ENCODE measurements at places on chromosomes 11 and 22. TPM values are rescaled to one million over a fixed set of nuclear protein-coding genes. Genes with fewer than 3 reads are reported as not detected.

Gene SCUBE1
- not detected for total RNA-seq

Gene VSIG2
- total RNA-seq = not detected

Gene MAP6
- 1.2 TPM for total RNA-seq

Gene SEPTIN3
- 0.35 TPM for total RNA-seq

Gene FADS3
- 111 TPM for total RNA-seq

Gene HBD
- total RNA-seq = not detected

Gene LARGE1
- total RNA-seq = 28.7 TPM

Data from smooth muscle cell of the coronary artery (primary cell).